ENCODE measurements at places on chromosomes 1 and 21.

DNA sequence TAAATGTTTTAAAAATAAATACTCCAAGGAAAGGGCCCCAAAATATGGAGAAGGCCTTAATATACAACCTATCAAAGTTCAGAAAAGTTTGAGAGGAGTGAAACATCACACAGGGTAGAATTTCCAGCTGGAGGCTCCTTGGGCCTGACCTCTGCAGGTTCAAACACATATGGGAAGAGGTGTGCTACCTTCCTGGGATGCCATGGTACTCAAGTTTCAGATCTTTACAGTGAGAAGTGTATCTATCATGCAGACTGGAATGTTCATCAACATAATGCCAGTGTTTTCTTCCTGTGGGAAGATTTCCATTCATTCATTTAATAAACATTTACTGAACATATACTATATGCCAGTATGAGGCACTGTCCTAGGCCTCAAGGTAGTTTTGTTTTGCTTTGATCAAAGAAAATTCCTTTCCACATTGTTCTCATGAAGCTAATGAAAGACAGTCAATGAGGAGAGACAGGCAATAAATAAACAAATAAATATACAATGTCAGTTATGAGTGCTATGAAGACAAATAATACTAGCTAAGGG lies 14.6 kb upstream of the ADAR start:
- no peak for DNase-seq

DNA sequence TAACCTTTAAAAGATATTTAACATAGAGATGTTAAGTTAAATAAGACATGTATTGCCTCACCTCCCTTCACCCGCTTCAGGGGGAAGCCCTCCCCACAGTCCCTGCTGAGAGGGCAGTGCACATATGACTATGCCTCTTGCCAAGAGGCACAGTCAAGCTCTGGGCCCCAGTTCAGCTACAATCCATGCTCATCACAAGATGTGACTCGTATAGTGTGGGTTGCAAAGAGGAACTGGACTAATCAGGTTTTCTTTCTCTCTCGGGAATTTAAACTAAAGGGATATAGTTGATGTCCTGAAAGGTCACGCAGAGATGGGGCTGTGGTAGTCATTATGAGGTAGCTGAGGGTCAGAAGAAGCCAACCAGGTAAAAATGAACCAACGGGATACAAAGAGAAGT lies 35.6 kb downstream of the LYST start:
- no peak for DNase-seq

GRCh38 chr1:1128454-1129139 lies 12.7 kb upstream of the C1orf159 start:
- no peak for DNase-seq

DNA sequence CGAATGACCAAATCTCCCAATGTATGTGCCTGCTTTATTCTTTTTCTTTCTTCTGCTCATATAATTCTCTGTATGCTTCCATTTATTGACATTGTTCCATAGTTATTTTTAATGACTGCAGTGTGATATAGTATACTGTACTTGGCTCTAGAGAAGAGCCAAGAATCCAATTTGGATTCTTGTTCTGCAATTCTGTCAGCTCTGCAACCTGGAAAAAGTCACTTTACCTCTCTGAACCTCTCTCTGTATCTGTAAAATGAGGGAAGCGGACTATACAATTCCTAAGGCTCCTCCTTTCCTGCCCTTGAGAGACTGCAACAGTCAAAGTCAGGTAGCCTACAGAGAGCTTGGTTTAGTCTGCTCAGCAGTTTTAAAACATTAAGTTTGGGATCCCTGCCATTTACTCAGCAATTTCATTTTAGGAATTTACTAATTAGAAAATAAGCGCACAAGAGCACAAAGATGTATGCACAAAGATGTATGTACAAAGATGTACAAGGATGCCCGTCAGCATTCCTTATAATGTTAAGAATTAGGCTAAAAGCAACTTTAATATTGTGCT lies 14.7 kb downstream of the DNAJC16 start:
- DNase-seq = no peak

- DNase-seq = no peak
These were observed 224.0 kb downstream of the FGGY start for GRCh38 chr1:59520827-59521418.

GRCh38 chr1:85049735-85050166 lies 1.5 kb upstream of the MCOLN3 start:
- DNase-seq = no peak

GRCh38 chr1:3776231-3776961 lies 3.8 kb downstream of the SMIM1 start:
- DNase-seq = no peak

- DNase-seq = no peak
These were observed 135.4 kb downstream of the DMRTB1 start for GRCh38 chr1:53594391-53595180.

DNA sequence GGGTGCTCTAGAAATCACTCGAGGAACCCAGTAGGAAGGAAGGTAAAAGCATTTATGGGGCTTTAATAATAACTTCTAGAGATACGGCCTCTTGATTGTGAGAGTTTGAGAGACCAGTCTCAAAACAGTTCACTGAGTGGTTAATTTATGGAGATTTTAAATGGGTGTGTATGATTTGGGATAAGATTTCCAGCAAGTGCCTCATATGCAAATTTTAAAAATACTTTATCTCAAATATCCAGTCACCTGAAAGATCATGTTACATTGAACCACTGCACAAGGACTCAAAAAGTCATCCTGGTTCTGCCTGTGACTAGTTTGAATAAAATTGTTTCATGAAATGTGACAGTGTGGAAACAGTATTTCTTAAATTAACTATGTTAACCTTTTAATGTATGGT lies 64.5 kb downstream of the HUNK start:
- DNase-seq = no peak

- DNase-seq = no peak
These were observed 41.8 kb downstream of the FNBP1L start for GRCh38 chr1:93489756-93490155.

- DNase-seq = no peak
These were observed 10.7 kb downstream of the CDC7 start for GRCh38 chr1:91511386-91511785.

DNA sequence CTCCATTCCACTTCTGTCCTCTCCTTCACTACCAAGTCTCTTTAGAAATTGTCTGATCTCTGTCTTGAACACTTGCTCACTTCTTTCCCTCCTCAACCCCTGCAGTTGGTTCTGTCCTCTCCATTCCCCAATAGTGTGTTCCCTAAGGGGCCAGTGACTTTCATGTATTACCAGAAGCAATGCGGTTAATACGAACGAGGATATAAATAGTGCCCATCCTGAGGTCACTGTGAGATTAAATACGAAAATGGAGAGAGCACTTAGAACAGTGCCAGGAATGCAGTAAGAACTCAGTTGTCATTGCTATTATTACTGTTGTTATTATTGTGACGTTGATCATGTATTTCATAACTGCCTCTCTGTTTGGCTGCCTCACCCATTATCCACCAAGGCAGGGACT lies 53.0 kb upstream of the ARTN start:
- DNase-seq = no peak

GRCh38 chr1:244371242-244372141 lies 80.2 kb downstream of the ADSS2 start:
- no peak for DNase-seq

DNA sequence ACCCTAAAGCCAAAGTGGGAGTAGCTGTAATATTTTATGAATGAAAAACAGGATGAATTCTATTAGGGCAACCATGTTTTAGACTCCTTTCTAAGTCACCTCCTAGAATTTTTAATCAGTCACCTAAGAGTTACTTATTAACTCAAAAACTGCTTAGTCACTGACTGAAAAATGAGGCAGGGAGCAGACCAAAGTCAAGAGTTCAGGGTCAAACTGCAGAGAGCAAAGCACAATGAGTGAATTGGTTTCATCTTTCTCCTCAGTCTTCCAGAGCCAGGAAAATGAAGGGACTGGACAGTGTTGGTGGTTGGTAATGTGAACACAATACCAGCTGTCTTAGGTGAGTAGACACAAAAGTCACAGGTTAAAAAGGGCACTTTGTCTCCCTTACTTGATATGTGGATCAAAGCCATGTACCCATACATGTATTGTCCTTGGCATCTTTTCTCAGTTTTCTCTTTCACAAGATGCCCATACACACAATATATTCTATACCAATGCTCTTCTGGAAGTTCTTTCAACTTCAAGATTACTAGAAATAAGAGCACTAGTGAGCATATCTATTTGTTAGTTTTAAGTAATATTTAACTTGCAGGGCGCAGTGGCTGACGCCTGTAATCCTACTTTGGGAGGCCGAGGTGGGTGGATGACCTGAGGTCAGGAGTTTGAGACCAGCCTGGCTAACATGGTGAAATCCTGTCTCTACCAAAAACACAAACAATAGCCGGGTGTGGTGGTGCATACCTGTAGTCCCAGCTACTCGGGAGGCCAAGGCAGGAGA lies 42.2 kb downstream of the ATP1B1 start:
- no peak for DNase-seq

DNA sequence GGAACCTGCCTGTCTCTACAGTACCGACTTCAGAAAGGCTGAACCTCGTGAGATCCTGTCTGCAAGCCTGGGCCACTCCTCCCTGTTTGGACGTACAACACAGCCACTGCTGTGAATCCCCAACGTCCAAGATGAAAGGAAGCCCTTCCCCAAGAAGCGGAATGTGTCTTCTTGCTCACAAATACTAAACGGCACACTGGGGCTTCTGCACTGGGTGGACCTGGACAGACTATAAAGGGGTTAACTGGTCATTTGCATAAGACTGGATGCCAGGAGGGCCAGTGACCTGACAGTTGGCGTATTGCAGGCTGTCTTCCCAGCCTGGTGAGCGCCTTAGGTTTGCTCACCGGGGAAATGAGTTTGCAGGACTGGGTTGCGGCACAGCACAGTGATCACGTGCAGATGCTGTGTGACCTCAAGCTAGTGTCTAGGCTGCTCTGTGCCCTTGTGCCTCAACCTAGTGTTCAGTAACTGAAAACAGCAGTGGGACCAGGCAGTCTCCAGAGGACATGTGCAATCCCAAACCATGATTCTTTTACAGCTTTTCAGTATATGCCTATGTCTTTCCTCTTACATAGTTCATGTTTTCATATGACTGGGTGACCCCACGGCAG lies 19.5 kb upstream of the AJAP1 start:
- no peak for DNase-seq

- DNase-seq = no peak
These were observed 373.8 kb downstream of the TGFB2 start for GRCh38 chr1:218718977-218719376.

- no peak for DNase-seq
These were observed 4.6 kb upstream of the BTG2 start for GRCh38 chr1:203300441-203301330.

GRCh38 chr1:57949168-57949567 lies 525.3 kb upstream of the DAB1 start:
- no peak for DNase-seq

DNA sequence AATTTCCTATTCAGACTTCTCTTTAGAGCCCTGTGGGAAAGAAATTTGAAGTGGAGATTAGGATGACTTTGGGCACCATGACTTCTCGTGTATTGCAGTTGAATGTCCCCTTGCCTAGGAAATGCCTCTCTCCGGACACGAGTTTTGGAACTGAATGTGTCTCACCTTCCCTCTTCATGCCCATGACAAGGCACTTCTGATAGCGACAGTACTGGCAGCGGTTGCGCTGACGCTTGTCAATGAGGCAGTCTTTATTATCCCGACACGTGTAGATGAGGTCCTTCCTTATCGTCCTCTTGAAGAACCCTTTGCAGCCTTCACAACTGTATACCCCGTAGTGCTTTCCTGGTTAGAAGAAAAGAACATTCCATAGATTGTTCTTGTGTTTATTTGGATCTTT lies 28.1 kb downstream of the RXRG start:
- no peak for DNase-seq

GRCh38 chr1:9903801-9904527 lies 6.1 kb downstream of the CTNNBIP1 start:
- no peak for DNase-seq

- no peak for DNase-seq
These were observed 561.3 kb downstream of the NCAM2 start for GRCh38 chr21:21559285-21560045.

DNA sequence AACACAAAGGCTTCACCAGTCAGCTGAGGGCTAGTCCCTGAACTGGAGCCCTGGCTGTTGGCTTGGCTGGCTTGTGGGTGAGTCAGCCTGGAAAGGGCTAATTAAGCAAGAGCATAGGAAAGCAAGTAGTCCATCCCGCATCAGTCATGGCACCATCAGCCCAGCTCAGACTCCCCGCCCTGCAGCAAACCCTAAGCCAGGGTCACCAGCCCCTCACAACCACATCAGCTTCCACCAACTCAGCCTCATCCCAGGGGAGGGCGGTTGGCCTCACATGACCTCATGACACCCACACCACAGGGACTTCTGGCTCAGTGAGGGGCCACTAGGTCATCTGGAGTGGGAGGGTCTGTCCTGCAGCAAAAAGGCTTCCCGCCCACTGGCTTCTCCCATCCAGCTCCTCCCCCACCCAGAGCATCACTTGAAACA lies 7.0 kb upstream of the SPATC1L start:
- peak; percentile 28 for DNase-seq

DNA sequence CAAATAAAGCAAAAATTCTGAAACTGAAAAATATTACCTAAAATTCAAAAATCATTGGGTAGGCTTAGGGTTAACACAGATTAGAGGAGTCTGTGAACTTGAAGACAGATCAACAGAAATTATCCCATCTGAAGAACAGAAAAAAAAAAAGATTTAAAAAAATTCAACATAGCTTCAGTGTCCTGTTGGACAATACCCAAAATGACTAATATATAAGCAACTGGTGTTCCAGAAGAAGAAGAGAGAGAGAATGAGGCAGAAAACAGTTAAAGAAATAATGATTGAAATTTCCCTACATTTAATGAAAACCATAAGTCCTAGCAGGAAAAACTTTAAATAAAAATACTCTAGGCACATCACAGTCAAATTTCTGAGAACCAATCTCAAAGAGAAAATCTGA lies 31.5 kb downstream of the TMCO1 start:
- no peak for DNase-seq

- no peak for DNase-seq
These were observed 26.7 kb downstream of the CCDC18 start for GRCh38 chr1:93207211-93207610.

DNA sequence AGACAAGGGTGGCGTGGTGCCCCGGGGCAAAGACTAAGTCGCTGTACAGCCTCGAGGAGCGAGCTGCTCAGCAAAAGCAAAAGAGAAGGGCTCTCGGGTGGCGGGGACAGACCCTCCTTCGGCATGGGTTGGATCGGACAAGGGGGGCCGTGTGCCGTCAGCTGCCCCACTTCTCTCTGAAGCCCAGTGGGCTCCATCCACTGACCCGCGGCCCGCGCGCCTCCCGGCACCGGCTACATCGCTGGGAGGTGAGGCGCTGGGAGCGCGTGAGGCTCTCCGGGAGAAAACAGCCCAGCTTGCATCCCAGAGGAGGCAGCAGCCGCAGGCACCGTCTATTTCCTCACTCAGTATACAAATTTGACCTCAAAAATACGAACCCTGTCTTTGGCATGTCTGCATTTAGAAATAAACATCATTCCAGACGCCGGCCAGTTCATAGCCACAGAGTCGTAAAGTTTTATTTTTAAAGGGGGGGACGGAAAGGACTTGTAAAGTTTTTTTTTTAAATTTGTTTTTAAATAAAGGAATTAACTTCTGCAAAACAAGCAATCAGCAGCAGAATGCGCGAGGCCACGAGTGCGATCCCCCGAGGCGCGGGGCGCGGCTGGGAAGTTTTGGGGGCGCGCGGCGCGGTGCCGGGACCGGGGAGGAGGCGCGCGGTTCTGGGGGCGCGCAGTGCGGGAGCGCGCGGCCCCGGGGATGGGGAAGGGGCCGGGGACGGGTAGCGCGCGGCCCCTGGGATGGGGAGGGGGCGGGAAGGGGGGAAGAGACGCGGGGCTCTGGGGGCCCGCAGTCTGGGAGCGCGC lies 689 bp upstream of the GPR137B start:
- DNase-seq = peak; percentile 76

Data from SK-N-SH (cell line).